GM23338 (cell line): ENCODE measurements at places on chromosomes 7 and 10. TPM values are rescaled to one million over a fixed set of nuclear protein-coding genes. Genes with fewer than 3 reads are reported as not detected.

DNA sequence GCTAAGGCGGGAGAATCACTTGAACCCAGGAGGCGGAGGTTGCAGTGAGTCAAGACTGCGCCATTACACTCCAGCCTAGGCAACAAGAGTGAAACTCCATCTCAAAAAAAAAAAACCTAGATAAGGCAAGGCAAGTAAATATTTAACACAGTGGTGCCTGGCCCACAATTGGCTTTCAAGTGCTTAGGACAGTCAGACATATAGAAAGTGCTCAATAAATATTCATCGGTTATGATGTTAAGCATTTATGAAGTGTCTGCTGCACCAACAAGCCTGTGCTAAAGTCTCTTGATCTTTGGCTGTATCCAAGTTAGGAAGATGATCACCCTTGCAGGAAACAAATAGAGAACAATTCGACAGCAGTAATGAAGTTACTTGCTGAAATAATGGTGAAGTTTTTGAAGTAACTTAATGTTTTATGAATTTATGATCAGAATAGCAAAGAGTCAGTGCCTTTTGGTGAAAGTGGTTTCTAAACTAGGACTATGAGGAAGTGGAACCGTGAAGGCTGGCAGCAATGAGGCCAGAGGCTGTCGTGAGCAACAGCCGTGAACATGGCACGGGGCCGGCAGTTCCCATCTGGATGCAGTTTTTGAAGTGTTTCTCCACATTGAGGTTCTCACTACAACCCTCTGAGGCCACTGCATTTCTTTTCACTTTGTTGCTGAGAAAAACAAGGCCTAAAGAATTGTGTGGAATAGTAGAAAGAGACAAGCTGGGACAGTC, 48.1 kb upstream of the GATA3 start:
- H3K4me1 ChIP-seq, result no peaks in the 10 kb centered on the region
- H3K27ac ChIP-seq, result no peak overlapping the region
- H3K27me3 ChIP-seq, result no peaks in the 10 kb centered on the region
- no peaks in the 10 kb centered on the region for H3K36me3 ChIP-seq
- no peak overlapping the region for H3K4me3 ChIP-seq

DNA sequence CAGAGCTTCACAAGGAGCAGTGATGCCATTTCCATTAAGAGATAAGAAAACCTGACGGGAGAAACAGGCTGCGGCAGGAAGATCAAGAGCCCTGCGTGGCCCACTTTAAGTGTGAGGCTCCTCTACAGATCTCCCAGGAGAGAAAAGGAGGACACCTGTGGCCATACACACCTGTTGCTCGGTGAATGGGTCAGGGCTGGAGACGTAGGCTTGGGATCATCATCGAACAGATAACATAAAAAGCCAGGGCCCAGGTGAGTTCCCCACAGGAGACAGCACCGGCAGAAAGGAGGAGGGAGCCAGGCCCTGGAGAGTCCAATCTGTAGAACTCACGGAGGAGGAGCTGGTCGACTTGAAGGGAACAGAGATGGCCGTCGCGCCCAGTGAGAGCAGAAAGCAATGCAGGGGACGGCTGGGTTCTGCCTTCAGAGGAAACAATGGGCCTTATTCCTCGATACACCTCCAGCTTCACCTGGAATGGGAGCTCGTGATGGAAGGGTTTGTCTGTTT, 556.8 kb downstream of the DNAJB6 start:
- no peaks in the 10 kb centered on the region for H3K36me3 ChIP-seq
- H3K27me3 ChIP-seq, result no peaks in the 10 kb centered on the region
- no peaks in the 10 kb centered on the region for H3K4me1 ChIP-seq
- DNase-seq, result no peak
- H3K4me3 ChIP-seq, result no peak overlapping the region

DNA sequence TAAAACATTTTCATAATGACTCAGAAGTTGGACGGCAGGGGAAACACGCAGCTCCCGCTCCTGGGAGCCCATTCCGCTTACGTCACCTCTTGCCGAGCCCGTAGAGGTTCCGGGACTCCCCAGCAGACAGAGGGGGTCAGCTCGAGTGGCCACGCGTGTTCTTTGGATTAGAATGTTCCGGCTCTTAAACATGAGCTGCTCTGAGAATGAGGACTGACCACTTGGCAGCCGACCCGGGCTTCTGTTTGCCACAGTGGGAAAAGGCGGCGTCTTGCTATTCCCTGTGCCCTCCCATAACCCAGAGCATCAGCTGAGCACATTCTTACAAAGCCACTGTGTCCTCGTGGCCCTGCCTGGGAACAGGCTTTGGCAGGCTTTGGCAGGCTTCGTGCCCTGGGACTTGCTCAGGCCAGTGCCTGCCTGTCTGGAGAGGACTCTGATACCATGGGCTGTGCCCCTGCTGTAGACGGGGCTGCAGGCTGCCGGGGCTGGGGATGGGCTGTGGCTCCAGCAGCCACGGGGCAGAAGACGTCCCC, 40.1 kb downstream of the PFKP start:
- no peaks in the 10 kb centered on the region for H3K4me1 ChIP-seq
- H3K27me3 ChIP-seq, result no peaks in the 10 kb centered on the region
- no peak for DNase-seq
- H3K4me3 ChIP-seq, result no peak overlapping the region

OR6V1 gene
- not detected in 2 replicates for total RNA-seq

GRCh38 chr10:50576245-50576815, 47.4 kb downstream of the SGMS1 start:
- H3K27me3 ChIP-seq, result no peaks in the 10 kb centered on the region
- H3K4me1 ChIP-seq, result peaks cover 71% of the 10 kb centered on the region
- no peak overlapping the region for H3K27ac ChIP-seq
- no peaks in the 10 kb centered on the region for H3K36me3 ChIP-seq
- no peak for DNase-seq

TRUB1 gene
- 32.7 and 34.5 TPM in 2 replicates for total RNA-seq

GRCh38 chr10:23202779-23203178, 10.7 kb downstream of the PTF1A start:
- H3K27ac ChIP-seq, result no peak overlapping the region
- DNase-seq, result no peak
- peaks cover 68% of the 10 kb centered on the region for H3K4me1 ChIP-seq
- no peak overlapping the region for H3K4me3 ChIP-seq
- H3K27me3 ChIP-seq, result peaks cover 99% of the 10 kb centered on the region
- H3K36me3 ChIP-seq, result no peaks in the 10 kb centered on the region

- no peaks in the 10 kb centered on the region for H3K27me3 ChIP-seq
- peaks cover 25% of the 10 kb centered on the region; the same call in 1 of the 2 replicates for H3K4me1 ChIP-seq
- H3K4me3 ChIP-seq, result peak overlapping the region; percentile 41; the same call in 1 of the 2 replicates
- DNase-seq, result peak; percentile 46
- no peaks in the 10 kb centered on the region for H3K36me3 ChIP-seq
These were observed 11.4 kb downstream of the PWWP2B start for GRCh38 chr10:132408367-132408781.

DNA sequence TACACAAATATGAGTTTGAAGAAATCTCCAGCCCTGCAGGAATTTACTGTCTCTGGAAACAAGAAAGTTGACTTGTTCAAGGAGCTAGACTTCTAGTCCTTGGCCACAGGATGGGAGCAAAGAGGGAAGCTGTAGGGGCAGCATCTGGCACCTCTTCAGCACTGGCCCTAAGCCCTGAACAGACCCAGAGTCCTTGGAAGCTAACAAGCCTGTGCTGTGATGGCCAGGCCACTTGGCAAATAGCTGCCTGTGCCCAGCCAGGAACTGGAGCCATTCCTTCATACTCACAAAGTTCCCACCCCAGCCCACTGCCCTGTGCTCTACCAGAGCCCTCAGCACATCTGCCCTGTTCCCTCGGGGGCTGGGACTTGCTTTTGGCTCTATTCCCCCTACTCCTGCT, 9.4 kb upstream of the COL13A1 start:
- H3K27me3 ChIP-seq, result no peaks in the 10 kb centered on the region
- H3K4me1 ChIP-seq, result no peaks in the 10 kb centered on the region; the same call in 1 of the 2 replicates
- no peaks in the 10 kb centered on the region for H3K36me3 ChIP-seq
- no peak overlapping the region for H3K27ac ChIP-seq
- no peak for DNase-seq

- H3K4me3 ChIP-seq, result no peak overlapping the region
- H3K27ac ChIP-seq, result no peak overlapping the region
- no peaks in the 10 kb centered on the region for H3K36me3 ChIP-seq
- H3K27me3 ChIP-seq, result no peaks in the 10 kb centered on the region
These were observed 2.5 kb upstream of the RHBDD2 start for GRCh38 chr7:75876126-75876881.

DNA sequence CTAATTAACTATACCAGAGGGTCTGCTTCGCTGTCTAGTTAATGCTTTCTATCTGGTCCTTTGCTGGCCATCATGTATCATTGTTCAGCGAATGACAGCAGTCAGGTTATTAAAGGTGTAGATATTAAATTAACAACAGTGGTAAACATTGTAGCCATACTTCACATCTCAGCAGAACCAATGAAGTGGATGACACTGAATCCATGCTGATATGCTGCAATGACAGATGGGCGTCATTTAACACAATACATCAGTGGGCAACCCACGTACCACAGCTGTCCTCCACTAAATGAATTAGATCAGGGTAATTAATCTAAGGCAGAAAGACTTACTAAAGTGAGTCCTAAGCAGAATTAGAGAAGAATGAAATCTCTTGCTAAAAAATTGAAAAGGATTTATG, 767.2 kb downstream of the NXPH1 start:
- no peak overlapping the region for H3K4me3 ChIP-seq
- DNase-seq, result no peak
- 0 out of 2 replicates have a peak, but pooled peaks cover 3% of the 10 kb centered on the region for H3K4me1 ChIP-seq
- H3K27ac ChIP-seq, result no peak overlapping the region
- H3K36me3 ChIP-seq, result no peaks in the 10 kb centered on the region
- H3K27me3 ChIP-seq, result no peaks in the 10 kb centered on the region

DNA sequence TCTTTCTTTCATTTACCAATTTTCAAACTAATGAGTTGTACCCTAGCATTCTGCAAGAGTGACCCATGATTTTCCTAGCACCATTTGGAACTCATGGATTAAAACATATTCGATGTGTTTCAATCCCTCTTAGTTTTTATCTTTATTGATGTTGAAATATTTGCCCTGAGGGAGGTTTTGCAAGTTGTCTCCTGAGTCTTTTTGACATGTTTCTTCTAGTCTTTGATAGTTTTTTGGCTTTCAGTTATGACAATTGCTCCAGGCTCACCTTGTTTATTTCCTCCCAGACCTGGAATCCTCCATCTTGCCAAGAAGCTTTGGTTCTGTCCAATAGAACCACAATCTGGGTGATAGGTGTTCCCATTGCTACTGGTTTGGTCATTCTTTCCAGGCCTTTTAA, 327.8 kb downstream of the WDR11 start:
- no peaks in the 10 kb centered on the region for H3K36me3 ChIP-seq
- DNase-seq, result no peak

GRCh38 chr10:21463436-21463835, 62.0 kb downstream of the SKIDA1 start:
- no peak overlapping the region for H3K27ac ChIP-seq
- DNase-seq, result no peak
- no peak overlapping the region for H3K4me3 ChIP-seq
- no peaks in the 10 kb centered on the region for H3K27me3 ChIP-seq
- no peaks in the 10 kb centered on the region for H3K36me3 ChIP-seq

GSDME gene
- 8.3 and 9.7 TPM in 2 replicates for total RNA-seq

DNA2 gene
- total RNA-seq, result 46.9 and 49.3 TPM in 2 replicates

GRCh38 chr10:75191821-75192568, 18.6 kb upstream of the VDAC2 start:
- H3K27ac ChIP-seq, result peak overlapping the region; percentile 60
- DNase-seq, result no peak
- no peaks in the 10 kb centered on the region for H3K36me3 ChIP-seq
- no peaks in the 10 kb centered on the region for H3K27me3 ChIP-seq

GRCh38 chr10:3805201-3805790, 20.3 kb upstream of the KLF6 start:
- no peak for DNase-seq
- no peaks in the 10 kb centered on the region for H3K36me3 ChIP-seq
- H3K4me1 ChIP-seq, result peaks cover 10% of the 10 kb centered on the region
- H3K27ac ChIP-seq, result no peak overlapping the region

NOLC1 gene
- 145 and 178 TPM in 2 replicates for total RNA-seq

ANKRD1 gene
- not detected in 2 replicates for total RNA-seq

DNA sequence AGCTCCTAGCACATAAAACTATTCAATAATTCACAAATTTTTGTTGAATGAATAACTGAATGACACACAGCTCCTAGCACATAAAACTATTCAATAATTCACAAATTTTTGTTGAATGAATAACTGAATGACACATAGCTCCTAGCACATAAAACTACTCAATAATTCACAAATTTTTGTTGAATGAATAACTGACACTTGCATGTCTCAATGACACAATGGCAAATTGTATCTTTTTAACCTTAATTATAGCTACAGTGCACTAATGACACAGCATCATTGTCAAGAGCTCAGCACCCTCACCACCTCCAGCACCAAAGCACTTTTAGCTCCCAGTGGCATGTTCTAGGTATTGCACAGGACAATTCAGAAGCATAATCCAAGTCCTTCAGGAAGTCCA, 131.6 kb downstream of the PDE1C start:
- DNase-seq, result peak; percentile 15
- no peaks in the 10 kb centered on the region for H3K36me3 ChIP-seq
- no peak overlapping the region for H3K27ac ChIP-seq
- peaks cover 15% of the 10 kb centered on the region; the same call in 1 of the 2 replicates for H3K4me1 ChIP-seq
- H3K4me3 ChIP-seq, result no peak overlapping the region

GRCh38 chr10:71748671-71749191, 24.6 kb downstream of the VSIR start:
- H3K4me3 ChIP-seq, result no peak overlapping the region
- no peaks in the 10 kb centered on the region for H3K27me3 ChIP-seq
- no peaks in the 10 kb centered on the region for H3K36me3 ChIP-seq
- DNase-seq, result no peak

DNA sequence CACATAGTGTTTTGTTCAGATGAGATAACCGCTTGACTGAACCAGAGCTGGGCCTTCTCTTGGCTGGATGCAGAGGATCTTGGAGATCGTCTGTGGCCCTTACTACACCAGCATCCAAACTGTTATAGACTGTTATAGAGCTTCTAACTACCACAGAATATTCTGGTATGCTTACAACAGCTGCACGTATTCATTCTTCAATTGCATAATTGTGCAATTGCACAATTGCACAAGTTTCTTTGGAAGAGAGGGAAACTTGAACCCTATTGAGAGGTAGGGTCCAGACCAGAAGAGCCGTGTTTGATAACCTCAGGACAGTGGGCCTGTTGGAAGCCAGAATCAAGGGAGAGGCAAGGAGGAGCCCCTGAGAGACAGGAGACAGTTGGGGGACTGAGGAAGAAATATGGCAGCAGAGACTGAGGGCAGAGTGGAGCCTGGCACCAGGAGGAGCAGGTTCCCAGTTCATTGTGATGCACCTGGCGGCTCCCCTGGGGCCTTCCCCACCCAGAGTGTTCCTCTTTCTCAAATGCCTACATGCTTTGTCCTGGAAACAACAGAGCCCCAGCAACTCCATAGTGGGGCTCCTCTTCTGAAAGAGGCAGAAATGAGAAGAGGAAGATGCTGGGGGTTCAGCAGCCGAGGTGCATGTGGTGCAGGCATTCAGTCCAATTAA, 64.1 kb downstream of the PTPRZ1 start:
- no peaks in the 10 kb centered on the region for H3K36me3 ChIP-seq
- peaks cover 60% of the 10 kb centered on the region for H3K4me1 ChIP-seq
- H3K27me3 ChIP-seq, result no peaks in the 10 kb centered on the region
- peak; percentile 56 for DNase-seq

ADCYAP1R1 gene
- total RNA-seq, result 9.2 and 10.6 TPM in 2 replicates

- DNase-seq, result peak; percentile 14
- H3K36me3 ChIP-seq, result no peaks in the 10 kb centered on the region
- no peaks in the 10 kb centered on the region for H3K27me3 ChIP-seq
- H3K27ac ChIP-seq, result no peak overlapping the region
- no peak overlapping the region for H3K4me3 ChIP-seq
These were observed 38.8 kb upstream of the ZRANB1 start for GRCh38 chr10:124903111-124903510.
